ENCODE measurements at places on chromosomes 2 and 18. TPM values are rescaled to one million over a fixed set of nuclear protein-coding genes. Genes with fewer than 3 reads are reported as not detected.

DNA sequence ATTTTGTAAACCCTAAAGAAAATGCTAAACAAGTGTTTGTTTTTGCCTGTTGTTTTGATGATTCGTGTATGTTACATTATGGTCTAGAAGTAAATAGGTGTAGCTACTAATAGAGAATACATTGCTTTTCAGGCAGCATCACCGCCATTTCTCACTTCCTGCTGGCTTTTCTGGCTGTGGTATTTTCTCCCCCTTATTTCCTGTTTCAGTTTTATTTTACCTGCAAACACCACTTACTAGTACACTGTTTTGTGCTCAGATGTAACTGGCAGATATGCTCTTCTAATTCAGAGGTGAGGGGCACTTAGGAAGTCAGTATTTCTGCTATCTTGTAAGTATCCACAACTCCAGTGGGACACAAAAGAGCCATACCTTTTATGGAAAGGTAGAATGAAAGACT, 38.1 kb upstream of the SLC3A1 start:
- H3K27ac ChIP-seq = no peak overlapping the region
- DNase-seq = no peak
- H3K27me3 ChIP-seq = no peaks in the 10 kb centered on the region
- H3K4me3 ChIP-seq = no peak overlapping the region
- H3K36me3 ChIP-seq = no peaks in the 10 kb centered on the region

DNA sequence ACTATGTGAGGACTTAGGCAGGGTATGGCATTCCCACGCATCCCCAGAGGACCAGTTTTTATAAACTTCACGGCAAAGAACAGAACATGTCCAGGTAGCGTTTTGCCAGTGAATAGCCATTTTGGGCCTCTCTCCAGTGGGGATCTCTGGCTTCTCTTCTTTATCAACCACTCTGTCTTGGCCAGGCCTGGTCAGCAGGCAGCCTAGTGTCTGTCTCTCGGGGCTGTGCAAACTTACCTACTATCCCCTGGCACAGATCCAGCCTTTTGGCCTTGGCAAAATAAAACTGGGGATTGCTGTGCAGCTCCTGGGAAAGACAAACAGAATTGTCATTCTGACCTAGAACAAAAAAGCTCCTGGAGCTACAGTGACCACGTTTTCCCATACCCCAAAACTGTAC, 14.5 kb downstream of the CAPN14 start:
- DNase-seq = no peak
- H3K27ac ChIP-seq = no peak overlapping the region
- no peak overlapping the region for H3K4me3 ChIP-seq
- H3K4me1 ChIP-seq = no peaks in the 10 kb centered on the region
- H3K36me3 ChIP-seq = no peaks in the 10 kb centered on the region
- H3K27me3 ChIP-seq = peaks cover 19% of the 10 kb centered on the region

The PROM2 gene
- 11.9 TPM for total RNA-seq

GRCh38 chr2:3102081-3102921, 275.3 kb downstream of the EIPR1 start:
- peaks cover 23% of the 10 kb centered on the region for H3K27me3 ChIP-seq
- H3K4me3 ChIP-seq = no peak overlapping the region
- no peaks in the 10 kb centered on the region for H3K36me3 ChIP-seq
- no peak for DNase-seq
- no peak overlapping the region for H3K27ac ChIP-seq
- H3K4me1 ChIP-seq = no peaks in the 10 kb centered on the region

The CNDP1 gene
- total RNA-seq = not detected

The COL4A3 gene
- 4.9 TPM for total RNA-seq

The NOL4 gene
- not detected for total RNA-seq

- no peaks in the 10 kb centered on the region for H3K27me3 ChIP-seq
- no peak for DNase-seq
- H3K36me3 ChIP-seq = no peaks in the 10 kb centered on the region
- H3K4me1 ChIP-seq = no peaks in the 10 kb centered on the region
- H3K27ac ChIP-seq = no peak overlapping the region
- no peak overlapping the region for H3K4me3 ChIP-seq
These were observed 46.2 kb upstream of the DNMT3A start for GRCh38 chr2:25387876-25388449.

The SANBR gene
- 4.6 TPM for total RNA-seq

GRCh38 chr2:42879913-42880737, 87.7 kb upstream of the HAAO start:
- DNase-seq = no peak
- no peaks in the 10 kb centered on the region for H3K27me3 ChIP-seq
- H3K27ac ChIP-seq = no peak overlapping the region
- H3K36me3 ChIP-seq = no peaks in the 10 kb centered on the region

The SLC4A3 gene
- 23.0 TPM for total RNA-seq

GRCh38 chr18:74489676-74490075, 6.5 kb upstream of the CNDP2 start:
- H3K36me3 ChIP-seq = no peaks in the 10 kb centered on the region
- DNase-seq = no peak
- H3K27ac ChIP-seq = no peak overlapping the region
- no peak overlapping the region for H3K4me3 ChIP-seq

DNA sequence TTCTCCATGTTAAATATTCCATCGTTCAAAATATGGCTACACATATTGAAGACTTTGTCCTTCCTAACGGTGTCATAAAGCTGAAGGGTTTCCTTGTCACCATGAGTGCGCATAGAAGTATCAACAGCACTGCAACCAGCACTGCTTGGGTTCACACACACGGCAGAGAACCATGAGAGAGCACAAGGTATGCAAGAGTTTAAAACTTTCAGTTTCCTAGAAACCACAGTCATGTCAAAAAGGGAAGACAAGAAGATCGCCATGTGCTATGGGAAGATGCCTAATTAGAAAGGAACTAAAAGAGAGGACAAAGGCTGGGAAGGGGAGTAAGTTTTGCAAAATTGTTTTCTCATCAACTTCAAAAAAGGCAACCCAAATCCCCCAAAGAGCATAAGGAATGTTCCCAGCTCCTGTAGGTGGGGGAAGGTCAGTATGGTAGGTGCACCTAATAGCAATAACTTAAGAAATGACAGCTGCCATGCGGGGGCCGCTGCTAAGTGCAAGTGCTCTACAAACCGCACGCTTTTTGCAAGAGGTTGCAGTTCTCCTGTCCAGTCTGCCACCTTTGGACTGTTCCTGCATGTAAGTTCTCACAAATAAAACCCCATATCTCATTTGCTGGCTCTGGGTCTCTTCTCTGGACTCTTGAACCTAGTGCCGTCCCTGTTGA, 136.8 kb downstream of the TMEM163 start:
- DNase-seq = no peak
- H3K27ac ChIP-seq = no peak overlapping the region
- no peaks in the 10 kb centered on the region for H3K36me3 ChIP-seq
- H3K4me3 ChIP-seq = no peak overlapping the region
- H3K4me1 ChIP-seq = no peaks in the 10 kb centered on the region

The CCDC74B gene
- total RNA-seq = 3.2 TPM

The STARD7 gene
- total RNA-seq = 160 TPM

DNA sequence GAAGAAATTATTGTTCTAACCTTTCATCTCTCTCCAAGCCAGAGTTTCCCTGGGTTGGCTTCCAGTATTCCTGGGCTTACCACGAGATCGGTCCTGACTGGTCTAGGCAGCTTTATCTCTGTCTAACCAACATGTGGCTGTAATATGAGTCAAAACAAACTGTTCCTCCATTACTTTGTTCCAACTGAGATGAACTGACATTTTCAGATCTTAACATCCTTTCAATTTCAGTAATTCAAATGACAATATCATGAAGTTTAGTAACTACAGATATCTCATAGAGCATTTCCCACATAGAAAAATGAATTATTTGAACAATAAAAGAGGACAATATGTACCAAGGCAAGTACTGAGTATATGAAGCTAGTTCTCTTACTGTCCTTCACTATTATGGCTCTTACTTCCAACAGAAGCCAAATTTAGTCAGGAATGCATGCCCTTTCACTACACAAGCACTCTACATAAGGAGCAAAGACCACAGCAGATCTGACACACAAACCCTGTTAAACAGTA, 15.5 kb downstream of the SLC25A12 start:
- H3K36me3 ChIP-seq = no peaks in the 10 kb centered on the region
- H3K27me3 ChIP-seq = no peaks in the 10 kb centered on the region
- no peak overlapping the region for H3K4me3 ChIP-seq
- no peak overlapping the region for H3K27ac ChIP-seq
- DNase-seq = no peak
- no peaks in the 10 kb centered on the region for H3K4me1 ChIP-seq

The C2orf72 gene
- 3.7 TPM for total RNA-seq

DNA sequence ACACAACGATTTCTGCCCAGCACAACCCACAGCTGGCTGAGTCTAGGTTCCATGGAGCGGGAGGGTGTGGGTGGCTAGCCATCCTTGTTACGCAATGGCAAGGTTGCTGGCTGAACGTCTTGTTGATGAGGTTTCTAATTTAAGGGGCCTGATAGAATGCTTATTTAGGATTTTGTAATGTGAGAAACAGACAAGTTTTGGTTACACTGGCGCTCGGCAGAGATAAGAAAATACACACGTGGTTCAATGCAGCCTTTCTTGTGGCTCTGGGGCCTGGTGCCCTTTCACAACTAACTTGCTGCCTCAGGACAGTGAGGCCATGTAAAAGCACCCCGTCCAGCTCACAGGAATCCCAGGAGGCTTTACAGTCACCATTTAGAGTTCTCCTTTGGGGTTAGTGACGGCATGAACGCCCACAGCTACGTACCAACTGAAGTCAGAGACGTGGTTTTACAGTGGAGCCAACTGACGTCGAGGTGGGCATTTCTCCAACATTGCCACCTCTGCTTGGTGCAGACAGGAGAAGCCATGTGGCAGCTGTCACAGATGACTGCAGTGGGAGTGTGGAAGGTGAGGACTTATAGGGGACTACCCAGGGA, 29.7 kb upstream of the PIEZO2 start:
- no peaks in the 10 kb centered on the region for H3K4me1 ChIP-seq
- no peak for DNase-seq
- no peak overlapping the region for H3K27ac ChIP-seq
- H3K4me3 ChIP-seq = no peak overlapping the region
- no peaks in the 10 kb centered on the region for H3K36me3 ChIP-seq

The CD207 gene
- not detected for total RNA-seq

DNA sequence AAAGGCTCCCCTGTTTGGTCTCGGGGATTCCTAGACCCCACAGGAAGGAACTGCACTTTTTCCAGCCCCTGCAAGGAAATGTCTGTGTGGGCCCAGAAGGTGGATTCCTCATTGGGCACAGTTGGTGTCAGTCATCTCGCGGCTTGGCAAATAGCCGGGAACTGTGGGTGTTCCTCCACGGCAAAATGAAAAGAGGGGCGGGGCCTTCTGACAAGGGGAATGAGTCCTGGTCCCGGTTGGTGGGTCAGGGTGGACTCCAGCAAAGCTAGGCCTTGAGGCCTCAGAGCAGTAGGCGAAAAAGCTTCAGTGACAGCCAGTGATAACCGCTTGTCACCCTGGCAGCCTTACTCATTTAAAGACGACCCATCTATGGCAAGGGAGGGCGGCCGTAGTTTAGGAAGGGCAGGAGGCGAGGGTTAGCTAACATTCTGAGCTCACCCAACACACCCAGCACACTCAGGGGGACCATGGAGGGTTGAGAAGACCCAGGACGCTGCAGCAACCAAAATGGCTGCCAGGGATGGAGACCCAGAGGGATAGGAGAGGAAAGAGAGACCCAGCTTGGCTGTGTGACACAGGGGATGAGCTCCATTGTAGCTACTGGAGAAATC, 16.5 kb downstream of the SLC4A3 start:
- H3K4me3 ChIP-seq = no peak overlapping the region
- H3K36me3 ChIP-seq = peaks cover 2% of the 10 kb centered on the region
- peaks cover 56% of the 10 kb centered on the region for H3K4me1 ChIP-seq
- H3K27ac ChIP-seq = no peak overlapping the region
- DNase-seq = no peak

- peak overlapping the region; percentile 71 for H3K4me3 ChIP-seq
- no peaks in the 10 kb centered on the region for H3K36me3 ChIP-seq
- peak overlapping the region; percentile 99 for H3K27ac ChIP-seq
- no peaks in the 10 kb centered on the region for H3K27me3 ChIP-seq
These were observed 7.3 kb upstream of the NR4A2 start for GRCh38 chr2:156339865-156340264.

The FABP1 gene
- total RNA-seq = 0.61 TPM

The APCDD1 gene
- not detected for total RNA-seq

The RIT2 gene
- not detected for total RNA-seq

- H3K4me1 ChIP-seq = no peaks in the 10 kb centered on the region
- no peaks in the 10 kb centered on the region for H3K36me3 ChIP-seq
- no peak overlapping the region for H3K4me3 ChIP-seq
- DNase-seq = no peak
- H3K27ac ChIP-seq = no peak overlapping the region
These were observed 5.3 kb downstream of the TWIST2 start for GRCh38 chr2:238853218-238853617.

DNA sequence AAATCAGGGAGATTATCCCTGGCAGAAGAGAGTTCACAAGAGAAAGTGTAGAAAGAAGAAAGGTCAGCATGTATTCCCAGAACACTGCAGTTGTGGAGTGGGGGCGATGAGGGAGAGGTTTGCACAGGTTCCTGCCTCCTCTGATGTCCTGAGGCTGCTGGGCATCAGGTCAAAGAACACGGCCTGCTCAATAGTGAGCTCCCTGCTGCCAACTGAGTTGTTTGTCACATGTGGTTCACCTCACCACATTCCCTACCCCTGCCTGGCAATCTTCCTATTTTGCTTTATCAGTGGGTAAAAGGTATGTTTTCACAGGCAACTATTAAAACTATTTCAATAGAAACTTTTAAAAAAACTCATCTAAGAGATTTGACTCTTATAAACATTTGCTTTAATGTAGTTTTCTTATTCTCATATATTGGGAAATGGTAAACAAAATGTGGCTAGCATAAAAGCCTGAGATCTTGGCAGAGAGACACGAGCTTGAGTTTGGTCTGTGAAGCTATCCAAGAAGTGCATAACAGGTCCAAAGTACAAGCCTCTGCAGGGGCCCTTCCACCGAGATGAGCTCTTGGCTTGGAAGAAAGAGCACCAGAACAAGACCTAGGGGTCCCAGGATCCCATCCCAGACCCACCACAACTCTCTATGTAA, 123.9 kb upstream of the SRD5A2 start:
- no peaks in the 10 kb centered on the region for H3K36me3 ChIP-seq
- no peaks in the 10 kb centered on the region for H3K27me3 ChIP-seq
- DNase-seq = no peak
- no peak overlapping the region for H3K4me3 ChIP-seq
